ENCODE measurements at places on chromosomes 16 and 17.

DNA sequence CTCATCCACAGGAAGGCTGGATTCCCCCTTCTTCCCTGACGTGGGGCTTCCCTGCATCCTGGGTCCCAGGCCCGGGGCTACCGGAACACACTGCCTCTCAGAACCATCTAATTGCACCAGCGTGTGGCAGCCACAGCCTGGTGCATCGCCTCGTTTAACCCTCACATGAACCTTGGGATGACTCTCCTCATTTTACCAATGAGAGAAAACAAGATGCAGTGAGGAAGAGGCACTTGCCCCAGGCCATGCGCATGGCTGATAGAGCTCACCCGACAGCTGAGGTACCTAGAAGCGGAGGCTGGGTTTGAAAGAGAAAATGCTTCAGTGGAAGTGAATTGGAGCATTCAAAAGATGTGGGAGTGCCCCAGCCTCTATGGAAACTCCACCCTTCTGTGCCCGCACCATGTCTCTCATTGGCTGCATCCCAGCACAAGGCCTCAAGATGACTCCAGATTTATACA lies 162.3 kb downstream of the KATNIP start:
- DNase-seq = no peak

DNA sequence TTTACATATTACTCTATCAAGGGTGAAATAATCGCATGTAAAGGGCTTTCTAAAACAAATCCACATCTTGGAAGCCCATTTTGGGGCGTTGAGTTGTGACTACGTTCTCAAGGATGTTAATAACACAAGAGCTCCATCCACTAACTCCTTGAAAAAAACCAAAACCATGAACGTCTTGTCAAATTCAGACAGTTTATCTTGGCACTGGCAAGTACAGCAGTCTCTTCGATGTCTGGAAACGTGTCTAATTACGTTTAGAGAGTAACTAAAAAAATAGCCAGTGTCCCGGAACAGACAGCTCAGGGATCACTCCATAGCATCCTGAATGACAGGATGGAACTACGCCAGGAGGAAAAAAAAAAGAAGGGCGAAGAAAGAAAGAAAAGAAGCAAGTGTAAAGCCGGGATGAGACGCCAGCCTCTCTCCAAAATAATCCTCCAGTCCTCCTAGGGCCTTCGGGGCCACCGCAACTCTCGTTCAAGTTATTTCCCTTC lies 954 bp downstream of the MYO1D start:
- no peak for DNase-seq

GRCh38 chr16:12652924-12653323 lies 150.8 kb downstream of the CPPED1 start:
- DNase-seq = no peak

DNA sequence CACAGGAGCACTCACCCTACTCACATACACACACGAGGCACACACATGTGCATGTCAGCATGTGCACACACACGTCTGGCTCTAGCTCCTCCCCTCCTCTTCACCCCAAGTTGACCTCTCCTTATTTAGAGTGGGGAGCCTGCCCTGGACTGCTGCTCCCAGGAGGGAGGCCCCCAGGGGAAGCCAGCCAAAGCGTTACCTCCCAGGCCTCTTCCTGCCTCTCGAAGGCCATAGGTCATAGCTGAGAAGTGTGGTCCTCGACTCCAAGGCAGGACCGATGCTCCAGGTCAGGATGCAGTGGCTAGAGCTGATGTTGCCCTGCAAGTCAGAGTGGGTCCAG lies 18.8 kb downstream of the POLR3K start:
- no peak for DNase-seq

DNA sequence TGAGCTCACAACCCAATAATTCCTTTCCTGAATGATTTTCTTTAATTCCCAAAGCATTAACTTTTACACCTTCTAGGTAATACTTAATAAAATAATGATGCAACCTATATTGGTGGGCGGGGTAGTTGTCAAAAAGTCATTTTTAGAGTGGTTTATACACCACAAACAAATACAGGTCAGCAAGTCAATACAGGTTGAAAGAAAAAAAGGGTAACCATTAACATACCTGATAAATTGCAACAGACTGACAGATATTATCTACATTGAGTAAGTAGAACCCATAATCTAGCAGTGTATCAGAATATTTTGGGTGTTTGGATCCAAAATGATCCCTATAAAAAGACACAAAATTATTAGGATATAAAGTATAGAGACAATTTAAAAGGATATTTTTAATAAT lies 39.3 kb downstream of the CHCT1 start:
- DNase-seq = no peak
